ENCODE measurements at places on chromosomes 3 and 15. TPM values are rescaled to one million over a fixed set of nuclear protein-coding genes. Genes with fewer than 3 reads are reported as not detected.

The TMIE gene
- polyA plus RNA-seq: 0.78 TPM

The EFCC1 gene
- polyA plus RNA-seq: 4.1 TPM

The CACNA2D3 gene
- polyA plus RNA-seq: 0.97 TPM

The AP2M1 gene
- polyA plus RNA-seq: 286 TPM

The ASB14 gene
- polyA plus RNA-seq: 0.78 TPM

The POLR2M gene
- 48.1 TPM for polyA plus RNA-seq

The THSD4 gene
- 17.5 TPM for polyA plus RNA-seq

The CLDN1 gene
- polyA plus RNA-seq: 17.4 TPM

The CCDC39 gene
- polyA plus RNA-seq: not detected

The CCDC14 gene
- polyA plus RNA-seq: 72.5 TPM

The FMN1 gene
- 0.88 TPM for polyA plus RNA-seq

The ZNF80 gene
- 0.03 TPM for polyA plus RNA-seq

The SCN11A gene
- polyA plus RNA-seq: 1.1 TPM

The PLSCR4 gene
- polyA plus RNA-seq: 38.8 TPM

DNA sequence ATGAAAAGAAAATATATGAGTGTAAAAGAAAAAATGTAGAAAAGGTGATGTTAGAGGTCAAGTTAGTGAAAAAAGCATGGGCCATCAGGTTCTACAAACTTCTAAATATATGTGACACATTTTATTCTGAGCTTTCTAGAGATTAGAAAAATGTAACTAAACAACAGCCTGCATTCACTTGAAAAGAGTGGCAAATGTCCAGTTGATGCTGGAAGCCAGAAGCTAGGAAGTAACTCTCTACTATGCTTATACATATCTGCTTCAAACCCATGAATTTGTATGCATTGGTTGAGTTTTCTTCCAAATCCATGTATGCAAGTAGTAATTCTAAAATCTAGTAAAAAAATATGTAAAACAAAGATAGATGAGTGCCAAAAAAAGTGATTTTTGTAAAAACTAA lies 123.5 kb downstream of the TGFBR2 start:
- DNase-seq: no peak

DNA sequence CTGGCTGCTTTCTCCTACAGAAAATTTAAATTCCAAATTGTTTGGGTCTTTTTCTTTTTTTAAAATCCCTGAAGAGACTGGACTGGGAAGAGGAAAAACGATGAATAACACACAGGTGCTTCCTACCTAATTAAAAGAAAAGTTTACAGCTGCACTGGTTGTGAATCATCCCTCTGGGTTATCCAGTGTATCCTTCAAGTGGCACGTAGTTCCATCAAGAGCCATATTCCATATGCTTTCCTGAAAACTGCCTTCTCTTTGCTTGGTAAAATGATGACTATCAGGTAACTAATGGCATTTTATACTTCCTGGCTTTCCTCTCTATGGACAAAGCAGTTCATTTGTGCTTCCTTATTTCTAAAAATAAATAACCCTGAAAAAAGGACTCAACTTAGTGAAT lies 123.2 kb downstream of the MAGI1 start:
- DNase-seq: no peak

- no peak for DNase-seq
These were observed 36.3 kb downstream of the MBNL1 start for GRCh38 chr3:152305075-152305474.

GRCh38 chr15:75171408-75171807 lies 30.3 kb upstream of the C15orf39 start:
- no peak for DNase-seq

- DNase-seq: no peak
These were observed 82.0 kb downstream of the CNTN3 start for GRCh38 chr3:74532446-74532845.

GRCh38 chr3:126119008-126119675 lies 35.2 kb upstream of the SLC41A3 start:
- DNase-seq: no peak

GRCh38 chr15:39403640-39404117 lies 177.2 kb upstream of the THBS1 start:
- DNase-seq: no peak

- DNase-seq: no peak
These were observed 84.9 kb downstream of the WWTR1 start for GRCh38 chr3:149572796-149573414.

GRCh38 chr15:55786341-55786740 lies 43.4 kb upstream of the PRTG start:
- DNase-seq: no peak

GRCh38 chr15:40190591-40190990 lies 29.7 kb downstream of the BUB1B start:
- no peak for DNase-seq

- DNase-seq: no peak
These were observed 226.4 kb downstream of the SCAPER start for GRCh38 chr15:76678766-76679165.

- no peak for DNase-seq
These were observed 5.8 kb upstream of the ZNF770 start for GRCh38 chr15:34993877-34994276.

DNA sequence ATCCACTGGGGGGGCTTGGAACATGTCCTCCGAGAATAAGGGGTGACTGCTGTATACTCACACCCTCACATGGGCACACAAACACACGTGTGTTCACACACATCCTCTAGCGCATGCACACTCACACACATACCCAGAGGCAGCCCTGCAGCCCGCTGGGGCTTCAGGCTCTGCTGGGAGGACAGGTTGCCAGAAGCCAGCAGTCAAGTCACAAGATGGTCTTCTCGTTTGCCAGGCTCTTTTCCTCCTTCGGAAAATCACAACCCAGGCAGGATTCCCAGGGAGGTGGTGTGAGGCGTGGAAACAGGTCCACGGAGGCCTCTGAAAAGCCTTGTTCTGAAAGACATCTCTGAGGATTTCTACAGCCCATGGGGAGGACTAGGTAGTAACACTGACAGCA lies 26.8 kb downstream of the MEGF11 start:
- no peak for DNase-seq

DNA sequence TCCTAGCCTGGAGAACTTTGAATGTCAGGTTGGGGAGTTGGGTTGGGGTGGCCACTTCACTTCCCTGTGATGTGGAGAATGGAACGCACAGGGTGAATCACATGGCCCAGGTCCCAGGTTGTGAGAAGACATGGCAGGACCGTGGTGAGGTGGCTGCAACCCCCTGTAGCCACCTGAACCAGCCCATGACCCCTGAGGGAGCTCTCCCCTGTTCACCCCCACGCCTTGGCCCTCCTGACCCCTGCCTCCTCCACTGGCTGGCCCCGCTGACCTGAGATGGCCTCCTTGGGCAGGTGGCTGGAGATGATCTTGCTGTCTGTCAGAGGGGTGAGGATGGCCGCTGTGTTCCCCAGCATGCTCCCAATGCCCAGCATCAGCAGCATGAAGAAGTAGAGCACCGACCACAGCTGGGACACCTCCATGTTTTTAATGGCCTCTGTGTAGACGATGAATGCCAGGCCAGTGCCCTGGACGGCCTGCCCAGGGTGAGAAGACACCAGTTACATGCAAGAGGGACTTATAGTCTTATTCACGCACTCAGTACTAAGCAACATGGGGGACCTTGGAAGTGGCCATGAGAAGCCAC lies 31.0 kb downstream of the SLC6A20 start:
- no peak for DNase-seq

DNA sequence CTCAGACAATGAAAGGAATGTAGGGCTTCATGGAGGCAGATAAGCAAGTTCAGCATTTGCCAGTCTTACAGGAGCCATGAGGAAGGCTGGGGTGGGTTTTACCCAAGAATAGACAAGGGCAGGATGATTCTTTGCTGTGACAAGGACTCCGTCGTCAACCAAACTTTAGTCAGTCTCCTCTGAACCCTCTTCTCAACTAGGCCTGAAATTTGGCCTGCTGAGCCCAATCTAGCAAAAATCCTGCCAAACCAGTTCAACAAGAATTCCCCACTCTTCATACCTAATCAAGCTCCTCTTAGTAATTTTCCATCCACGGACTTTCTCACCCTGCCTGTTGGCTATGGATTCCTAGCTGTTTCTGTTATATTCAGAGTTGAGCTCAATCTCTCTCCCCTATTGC lies 280.5 kb downstream of the TBL1XR1 start:
- DNase-seq: no peak

GRCh38 chr3:183369117-183369516 lies 59.3 kb downstream of the MCF2L2 start:
- DNase-seq: no peak

DNA sequence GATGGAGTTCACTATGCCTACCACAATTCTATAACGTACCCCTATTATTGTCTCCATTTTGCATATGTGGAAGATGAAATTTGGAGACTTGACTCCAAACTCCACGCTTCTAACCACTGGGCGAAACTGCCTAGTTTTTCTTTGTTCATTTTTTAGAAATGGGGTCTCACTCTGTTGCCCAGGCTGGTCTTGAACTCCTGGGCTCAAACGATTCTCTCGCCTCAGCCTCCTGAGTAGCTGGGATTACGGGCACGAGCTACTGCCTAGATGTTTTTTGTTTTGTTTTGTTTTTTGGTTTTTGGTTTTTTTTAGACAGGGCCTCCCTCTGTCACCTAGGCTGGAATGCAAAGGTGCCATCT lies 584 bp upstream of the RPL32 start:
- no peak for DNase-seq

DNA sequence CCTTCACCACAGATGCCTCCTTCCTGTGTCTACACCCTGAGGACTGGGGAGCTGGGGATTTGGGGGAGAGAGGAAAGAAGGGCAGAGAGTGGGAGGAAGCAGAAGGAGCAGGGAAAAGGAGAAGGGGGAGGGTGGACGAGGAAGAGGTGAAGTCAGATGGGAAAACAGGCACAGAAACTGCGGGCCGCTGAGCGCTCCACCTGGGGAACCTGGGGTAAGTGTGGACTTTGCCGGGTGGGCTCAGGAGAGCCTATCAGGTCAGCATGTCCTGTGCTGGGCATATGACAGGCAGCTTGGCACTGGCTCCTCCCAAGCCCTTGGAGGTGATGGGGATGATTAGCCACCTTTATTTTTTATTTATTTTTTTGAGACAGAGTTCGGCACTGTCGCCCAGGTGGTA lies 62.6 kb downstream of the CORO2B start:
- DNase-seq: no peak

- peak; percentile 80 for DNase-seq
These were observed 4.2 kb downstream of the SEMA3B start for GRCh38 chr3:50272911-50273688.
